H1 (cell line): ENCODE measurements at places on chromosomes 3 and 15. TPM values are rescaled to one million over a fixed set of nuclear protein-coding genes. Genes with fewer than 3 reads are reported as not detected.

The CHDH gene
- 4.9 and 7.3 TPM in 2 replicates for polyA plus RNA-seq

The CLDN11 gene
- polyA plus RNA-seq: 4.8 and 8.1 TPM in 2 replicates

The FEZF2 gene
- 0.06 and 0.11 TPM in 2 replicates for polyA plus RNA-seq

The RNF13 gene
- 13.5 and 19.4 TPM in 2 replicates for polyA plus RNA-seq

The DUOX1 gene
- polyA plus RNA-seq: 1.4 and 2.0 TPM in 2 replicates

GRCh38 chr3:31448882-31449243, 83.9 kb upstream of the STT3B start:
- H3K27ac ChIP-seq: no peak overlapping the region
- no peak overlapping the region for H3K4me3 ChIP-seq
- no peaks in the 10 kb centered on the region for H3K36me3 ChIP-seq

- DNase-seq: no peak
- no peaks in the 10 kb centered on the region for H3K27me3 ChIP-seq
- H3K4me1 ChIP-seq: no peaks in the 10 kb centered on the region
These were observed 108.9 kb downstream of the RYR3 start for GRCh38 chr15:33419701-33420100.

DNA sequence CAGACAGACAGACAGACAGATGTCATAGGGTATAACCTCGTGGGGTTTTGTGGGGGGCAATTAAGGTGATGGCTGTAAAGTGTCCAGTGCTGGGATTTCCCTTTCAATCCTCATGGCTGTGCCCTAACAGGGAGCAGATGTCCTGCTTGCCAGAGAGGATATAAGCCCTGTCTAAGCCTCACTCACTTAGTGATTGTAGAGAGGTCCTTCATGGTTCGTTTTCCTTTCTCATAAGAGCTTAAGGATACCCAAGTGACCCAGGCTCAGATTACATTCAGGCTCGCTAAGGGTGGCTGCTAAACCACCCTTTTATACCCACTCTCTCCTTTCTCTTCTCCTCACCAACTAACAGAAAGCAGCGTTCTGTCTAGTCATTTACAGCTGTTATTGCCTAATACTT, 19.2 kb downstream of the LYSMD2 start:
- H3K4me3 ChIP-seq: no peak overlapping the region
- no peaks in the 10 kb centered on the region for H3K36me3 ChIP-seq
- H3K4me1 ChIP-seq: no peaks in the 10 kb centered on the region
- no peaks in the 10 kb centered on the region for H3K27me3 ChIP-seq
- DNase-seq: no peak
- no peak overlapping the region for H3K27ac ChIP-seq

DNA sequence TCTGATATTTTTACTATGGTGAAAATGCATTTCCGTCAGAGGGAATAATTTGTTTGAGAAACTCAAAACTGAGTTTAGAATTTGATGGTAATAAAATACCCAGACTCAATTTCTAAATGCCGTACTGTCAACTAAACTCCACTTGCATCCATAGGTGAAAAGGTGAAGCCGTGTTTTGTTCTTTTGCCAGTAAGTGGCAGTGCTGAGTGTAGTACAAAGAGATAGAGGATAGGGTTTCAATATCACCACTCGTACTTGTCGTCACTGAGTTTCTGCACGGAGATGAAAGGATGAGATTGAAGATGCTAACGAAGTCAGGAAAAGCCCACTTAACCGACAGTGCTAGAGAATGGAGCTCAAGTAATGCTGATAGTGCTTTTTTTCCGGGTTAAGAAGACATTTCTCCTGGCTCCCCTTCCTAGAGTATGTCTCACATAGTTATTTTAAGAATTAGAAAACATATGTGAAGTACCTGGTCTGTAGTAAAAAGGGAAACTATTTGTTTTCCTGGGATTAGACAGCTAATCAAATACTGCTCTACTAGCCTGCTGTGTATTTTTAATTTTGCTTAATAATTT, 345.1 kb downstream of the IL5RA start:
- H3K4me1 ChIP-seq: peaks cover 5% of the 10 kb centered on the region; the same call in 1 of the 2 replicates
- no peaks in the 10 kb centered on the region for H3K36me3 ChIP-seq
- no peak overlapping the region for H3K4me3 ChIP-seq
- H3K27ac ChIP-seq: no peak overlapping the region

DNA sequence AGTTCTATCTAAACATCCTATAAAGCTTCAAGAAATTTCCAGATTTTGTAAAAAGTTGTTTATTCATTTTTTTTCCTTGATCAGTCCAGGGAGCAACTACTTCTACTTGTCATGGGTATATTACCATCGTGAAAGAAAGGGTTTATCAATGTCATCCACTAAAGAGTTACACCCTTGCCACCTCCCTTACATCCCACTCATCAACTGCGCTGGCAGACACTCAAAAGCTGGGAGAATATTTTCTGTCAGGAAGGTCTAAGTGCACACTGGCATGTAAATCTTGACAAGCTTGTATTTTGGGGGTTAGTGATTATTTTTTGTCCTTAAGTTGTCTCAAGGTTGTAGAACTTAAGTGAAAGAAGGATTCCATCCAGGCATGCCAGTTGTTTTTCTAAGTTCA, 188.3 kb upstream of the ARL6 start:
- no peaks in the 10 kb centered on the region for H3K27me3 ChIP-seq
- H3K4me3 ChIP-seq: no peak overlapping the region
- DNase-seq: no peak
- no peak overlapping the region for H3K27ac ChIP-seq
- H3K36me3 ChIP-seq: no peaks in the 10 kb centered on the region
- H3K4me1 ChIP-seq: no peaks in the 10 kb centered on the region

DNA sequence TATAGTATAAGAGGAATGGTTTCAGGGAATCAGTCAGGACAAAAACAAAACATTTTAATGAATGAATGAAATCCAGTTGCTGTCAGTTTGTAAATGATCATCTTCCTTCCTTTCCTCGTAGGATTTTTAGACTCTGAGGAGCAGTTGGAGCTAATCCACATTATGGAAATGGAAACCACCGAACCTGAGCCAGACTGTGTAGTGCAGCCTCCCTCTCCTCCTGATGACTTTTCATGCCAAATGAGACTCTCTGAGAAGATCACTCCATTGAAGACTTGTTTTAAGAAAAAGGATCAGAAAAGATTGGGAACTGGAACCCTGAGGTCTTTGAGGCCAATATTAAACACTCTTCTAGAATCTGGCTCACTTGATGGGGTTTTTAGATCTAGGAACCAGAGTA, 3.1 kb downstream of the TIPARP start:
- no peaks in the 10 kb centered on the region for H3K4me1 ChIP-seq
- no peaks in the 10 kb centered on the region for H3K27me3 ChIP-seq
- no peak overlapping the region for H3K27ac ChIP-seq
- no peak for DNase-seq

DNA sequence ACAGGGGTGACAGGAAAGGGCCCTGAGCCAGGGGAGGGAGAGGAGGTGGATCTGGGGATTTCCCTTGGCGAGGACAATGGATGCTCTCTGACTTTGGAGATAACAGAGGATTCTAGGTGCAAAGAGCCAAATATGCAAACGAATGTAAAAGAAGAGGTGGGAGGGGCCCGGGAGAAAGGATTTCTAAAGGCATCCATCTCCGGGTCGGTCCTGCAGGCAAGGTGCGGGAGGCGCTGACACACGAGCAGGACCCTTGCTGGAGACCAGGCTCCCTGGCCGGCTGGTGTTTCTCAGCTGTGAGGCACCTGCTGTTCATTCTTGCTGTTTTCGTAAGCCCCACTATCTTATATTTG, 115.2 kb upstream of the TLE3 start:
- no peak for DNase-seq
- H3K27ac ChIP-seq: no peak overlapping the region
- no peaks in the 10 kb centered on the region for H3K36me3 ChIP-seq
- no peak overlapping the region for H3K4me3 ChIP-seq
- H3K27me3 ChIP-seq: no peaks in the 10 kb centered on the region

GRCh38 chr15:63879211-63879610, 45.5 kb upstream of the HERC1 start:
- no peaks in the 10 kb centered on the region for H3K27me3 ChIP-seq
- H3K4me3 ChIP-seq: no peak overlapping the region
- H3K36me3 ChIP-seq: no peaks in the 10 kb centered on the region
- peaks cover 6% of the 10 kb centered on the region for H3K4me1 ChIP-seq

DNA sequence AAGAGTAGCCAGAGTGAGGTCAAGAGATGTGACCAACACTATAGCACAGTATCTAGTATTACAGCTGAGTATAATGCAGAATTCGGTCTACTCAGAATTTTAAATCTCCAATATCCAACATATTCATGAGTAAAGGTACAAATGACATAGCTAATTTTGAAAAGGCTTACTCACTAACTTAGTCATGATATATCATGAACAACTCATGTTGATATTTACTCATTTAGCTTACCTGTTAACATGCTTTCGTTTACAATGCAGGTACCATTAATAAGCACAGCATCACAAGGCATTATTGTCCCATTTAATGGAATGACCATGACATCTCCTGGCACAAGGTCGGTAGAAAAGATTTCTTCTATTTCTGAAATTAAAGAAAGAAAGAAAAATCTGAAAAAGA, 36.9 kb downstream of the ATP13A3 start:
- no peak overlapping the region for H3K4me3 ChIP-seq
- peaks cover 26% of the 10 kb centered on the region for H3K36me3 ChIP-seq
- no peaks in the 10 kb centered on the region for H3K4me1 ChIP-seq
- peaks cover 2% of the 10 kb centered on the region for H3K27me3 ChIP-seq
- H3K27ac ChIP-seq: no peak overlapping the region
- no peak for DNase-seq

- no peak for DNase-seq
- no peaks in the 10 kb centered on the region for H3K36me3 ChIP-seq
- no peaks in the 10 kb centered on the region; the same call in 1 of the 2 replicates for H3K4me1 ChIP-seq
- H3K27me3 ChIP-seq: no peaks in the 10 kb centered on the region
- no peak overlapping the region for H3K27ac ChIP-seq
These were observed 144.1 kb downstream of the ALDH1A2 start for GRCh38 chr15:57921371-57921770.

DNA sequence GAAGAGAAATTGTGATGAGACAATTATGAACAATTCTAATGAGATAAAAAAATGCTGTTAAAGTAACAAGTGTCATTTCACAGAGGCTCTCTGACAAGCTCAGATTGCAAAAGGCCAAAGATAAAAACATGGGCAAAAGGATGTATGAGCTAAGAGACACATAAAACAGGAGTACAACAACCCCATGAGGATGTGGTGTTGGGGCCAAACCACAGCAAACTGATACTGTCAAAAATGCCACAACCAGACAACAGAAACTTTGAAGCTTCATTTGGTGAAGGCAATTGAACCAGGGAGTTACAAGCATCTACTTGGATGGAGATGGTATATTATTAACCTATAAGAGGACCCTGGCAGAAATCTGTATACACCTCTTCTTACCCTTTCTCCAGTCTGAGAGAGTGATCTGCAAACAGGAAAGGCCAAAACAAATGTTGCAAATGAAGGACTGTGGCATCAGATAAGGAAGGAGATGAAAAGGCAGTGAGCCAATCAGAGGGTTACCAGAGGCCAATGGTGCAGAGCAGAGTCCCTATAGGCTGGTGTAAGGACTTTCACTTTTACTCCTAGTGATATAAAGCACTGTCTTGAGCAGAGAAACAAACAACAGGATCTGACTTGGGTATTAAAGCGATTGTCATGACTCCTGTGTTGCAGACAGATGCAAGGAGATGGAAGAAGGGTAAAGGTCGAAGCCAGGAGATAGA, 659.0 kb downstream of the NTRK3 start:
- H3K4me3 ChIP-seq: no peak overlapping the region
- H3K4me1 ChIP-seq: no peaks in the 10 kb centered on the region
- H3K27ac ChIP-seq: no peak overlapping the region
- no peaks in the 10 kb centered on the region for H3K36me3 ChIP-seq

GRCh38 chr15:51067510-51067909, 27.2 kb downstream of the TNFAIP8L3 start:
- H3K36me3 ChIP-seq: no peaks in the 10 kb centered on the region
- no peak overlapping the region for H3K4me3 ChIP-seq
- H3K27ac ChIP-seq: no peak overlapping the region
- DNase-seq: no peak

DNA sequence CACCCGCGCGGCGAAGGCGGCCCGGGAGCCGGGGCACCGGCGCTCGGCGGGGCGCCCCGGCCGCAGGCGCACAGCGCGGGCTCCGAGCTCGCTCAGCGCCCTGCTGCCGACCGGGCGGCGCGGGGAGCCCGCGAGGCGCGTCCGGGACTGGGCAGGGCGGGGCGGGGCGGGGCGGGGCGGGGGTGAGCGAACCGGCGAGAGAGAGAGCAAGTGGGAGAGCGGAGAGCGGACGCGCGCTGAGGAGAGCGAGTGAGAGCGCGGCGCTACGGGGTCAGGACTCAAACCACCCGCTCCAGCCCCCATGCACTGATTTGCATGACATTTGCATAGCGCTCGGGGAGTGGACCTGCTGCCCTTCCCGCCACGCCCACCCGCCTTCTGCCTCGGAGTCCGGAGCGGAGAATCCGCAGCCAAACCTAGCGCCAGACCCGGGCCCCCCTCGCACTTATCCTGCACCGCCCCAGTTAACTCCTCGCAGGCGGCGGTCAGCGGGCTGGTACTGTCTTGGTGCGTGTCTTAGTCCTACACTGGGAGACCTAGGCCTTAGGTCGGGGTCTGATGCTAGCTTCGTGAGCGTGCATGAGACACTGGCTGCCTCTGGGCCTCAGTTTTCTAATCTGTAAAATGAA, at the start of gene MYLK:
Gene MYLK (minus strand): TSS at position 130 of the 629 bp plus-strand sequence. CDS start 90,491 bp downstream, outside the sequence.
- no peaks in the 10 kb centered on the region for H3K36me3 ChIP-seq
- H3K27me3 ChIP-seq: peaks cover 7% of the 10 kb centered on the region; the same call in 1 of the 2 replicates
- H3K27ac ChIP-seq: no peak within 1 kb of the TSS
- DNase-seq: peak; percentile 87
- H3K4me1 ChIP-seq: no peaks in the 10 kb centered on the region; the same call in none of the 2 replicates
- H3K4me3 ChIP-seq: peak within 1 kb of the TSS; percentile 81
